Mononuclear cell (primary cell): ENCODE measurements at places on chromosomes 16 and 17. TPM values are rescaled to one million over a fixed set of nuclear protein-coding genes. Genes with fewer than 3 reads are reported as not detected.

FBXO39 gene
- total RNA-seq: 0.73 TPM

C16orf74 gene
- 4.3 TPM for total RNA-seq

ANKRD40CL gene
- 0.21 TPM for total RNA-seq

KRTAP4-3 gene
- not detected for total RNA-seq
